Colonic mucosa (tissue), 4 donors: ENCODE measurements at places on chromosomes 6 and 20.
A peak's percentile ranks its signal among the peaks of the same experiment; 100 is the strongest.

DNA sequence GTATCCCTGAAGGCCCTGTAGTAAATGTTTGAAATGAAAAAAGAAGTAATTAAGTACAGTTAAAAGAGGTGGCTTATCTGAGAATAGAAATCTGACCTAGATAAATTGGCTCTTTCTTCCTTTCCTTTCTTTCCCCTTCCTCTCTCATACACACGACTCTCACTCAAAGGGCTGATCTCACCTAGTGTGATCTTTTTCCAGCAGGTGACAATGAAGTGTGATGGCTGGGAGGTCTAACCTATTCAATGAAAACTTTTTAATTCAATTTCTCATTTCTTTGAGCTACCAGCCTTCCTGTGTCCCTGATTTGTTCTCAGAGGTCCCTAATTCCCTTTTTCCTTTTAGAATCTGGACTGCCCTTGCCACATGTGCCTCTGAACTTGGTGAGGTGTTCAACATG, 118.0 kb upstream of the RIMS1 start:
- no peak for DNase-seq

GRCh38 chr6:159943101-159943632, 25.7 kb upstream of the IGF2R start:
- no peak for DNase-seq

- peak; percentile 69 for DNase-seq
Observed at GRCh38 chr6:7137335-7138045, 29.7 kb downstream of the RREB1 start.

- no peak for DNase-seq
Observed at GRCh38 chr6:52964318-52964717, 30.8 kb downstream of the GSTA4 start.

DNA sequence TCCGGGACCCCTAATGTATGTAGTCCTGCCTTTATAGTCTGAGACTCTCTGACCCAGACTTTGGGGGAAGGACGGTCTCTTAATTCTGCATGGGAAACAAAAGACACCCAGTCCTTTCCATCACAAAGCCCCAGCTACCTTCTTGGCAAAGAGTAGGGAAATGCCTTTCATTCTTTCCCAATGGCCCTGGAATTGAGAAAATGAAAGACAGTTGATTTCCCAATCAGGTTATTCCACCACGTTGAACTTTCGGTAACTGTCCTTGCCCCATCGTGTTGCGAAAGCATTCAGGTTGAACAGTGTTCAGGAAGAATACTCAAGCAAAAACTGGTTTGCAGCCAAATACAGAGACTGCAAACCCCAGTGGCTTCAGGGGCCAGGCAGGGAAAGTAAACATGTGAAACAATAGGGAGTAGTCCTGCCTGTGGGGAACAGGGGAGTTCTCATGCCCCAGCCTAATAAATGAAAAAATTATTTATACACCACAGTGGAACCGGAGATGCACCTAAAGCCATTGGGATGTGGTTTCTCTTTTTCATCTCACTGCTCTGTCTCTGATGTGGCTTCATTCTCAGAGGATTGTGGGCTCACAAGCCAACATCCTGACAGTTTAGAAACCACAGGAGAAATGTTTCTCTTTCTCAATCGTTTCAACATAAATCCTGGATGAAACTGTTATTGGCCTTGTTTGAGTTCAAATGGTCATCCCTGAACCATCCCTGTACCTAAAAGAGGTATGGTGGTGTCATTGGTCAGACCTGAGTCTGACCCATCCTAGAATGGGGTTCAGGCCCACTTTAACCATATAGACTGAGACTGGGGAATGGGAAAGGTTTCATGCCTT, 44.2 kb upstream of the SLC9A8 start:
- DNase-seq = peak; percentile 63

DNA sequence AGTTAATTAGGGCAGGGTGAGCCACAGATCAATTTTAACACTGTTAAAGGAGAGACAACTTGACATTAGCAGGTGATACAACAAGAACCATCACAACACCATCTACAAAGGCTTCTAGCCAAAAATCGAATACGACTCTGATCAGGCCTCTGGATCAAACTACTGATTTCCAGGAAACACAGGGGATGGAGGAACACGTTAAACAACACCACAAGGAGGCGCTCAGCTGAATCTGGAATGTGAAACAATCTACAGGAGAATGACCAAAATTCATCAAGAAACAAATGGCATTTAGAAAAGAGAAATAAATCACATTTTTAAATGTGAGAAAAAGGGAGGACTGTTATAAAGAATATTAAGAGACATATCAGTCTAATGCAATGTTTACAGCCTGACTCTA, 13.5 kb upstream of the MAFB start:
- DNase-seq = no peak

DNA sequence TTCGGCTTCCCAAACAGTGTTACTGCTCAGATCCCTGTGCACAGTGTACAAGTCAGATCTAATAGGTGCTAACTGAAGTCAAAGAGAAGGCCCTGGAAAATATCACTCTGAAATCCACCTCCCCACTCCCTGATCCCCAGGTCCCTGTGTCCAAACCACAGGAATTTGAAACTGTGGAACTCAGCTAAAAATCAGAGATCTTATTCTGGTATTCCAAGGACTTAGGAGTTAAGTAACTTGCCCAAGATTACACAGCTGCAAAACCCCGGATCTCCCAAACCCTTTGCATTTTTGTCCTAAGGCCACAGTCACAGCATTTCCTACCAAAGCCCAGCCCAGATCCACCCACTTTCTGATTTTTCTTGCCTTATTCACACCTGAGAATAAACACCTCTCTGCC, 32.3 kb upstream of the SLC23A2 start:
- no peak for DNase-seq

DNA sequence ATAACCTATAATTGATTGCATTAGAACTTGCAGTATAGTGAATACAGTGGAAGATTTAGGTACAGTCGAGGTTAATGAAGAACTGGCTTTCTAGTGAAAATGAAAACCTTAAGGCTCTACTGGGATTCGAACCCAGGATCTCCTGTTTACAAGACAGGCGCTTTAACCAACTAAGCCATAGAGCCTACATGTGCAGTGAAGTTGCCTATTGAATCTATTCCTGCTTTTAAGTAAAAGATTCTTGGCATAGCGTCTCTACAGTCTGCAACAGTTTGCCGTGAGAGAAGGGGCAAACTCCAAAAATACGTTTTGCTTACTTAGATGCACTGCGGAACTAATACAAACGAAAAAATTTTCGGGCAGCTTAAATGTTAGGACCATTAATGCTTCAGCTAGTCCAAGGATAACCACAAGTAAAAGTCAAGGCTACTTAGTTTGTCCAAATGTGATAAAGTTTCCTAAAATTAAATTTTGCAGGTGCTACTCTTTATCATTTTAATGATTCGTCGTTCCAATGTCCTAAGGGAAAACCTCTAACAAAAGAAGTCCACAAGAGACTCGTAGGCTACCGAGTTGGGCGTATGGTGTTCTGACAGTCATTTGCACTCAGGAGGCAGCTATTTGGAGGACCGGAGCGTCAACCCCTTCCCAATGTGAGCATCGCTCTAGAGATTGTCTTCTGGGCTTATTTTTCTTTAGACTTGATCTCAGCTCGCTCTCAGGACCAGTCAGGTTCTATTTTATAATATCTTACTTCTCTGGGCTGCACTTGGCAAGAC, 31.3 kb upstream of the ZSCAN23 start:
- peak; percentile 27 for DNase-seq

DNA sequence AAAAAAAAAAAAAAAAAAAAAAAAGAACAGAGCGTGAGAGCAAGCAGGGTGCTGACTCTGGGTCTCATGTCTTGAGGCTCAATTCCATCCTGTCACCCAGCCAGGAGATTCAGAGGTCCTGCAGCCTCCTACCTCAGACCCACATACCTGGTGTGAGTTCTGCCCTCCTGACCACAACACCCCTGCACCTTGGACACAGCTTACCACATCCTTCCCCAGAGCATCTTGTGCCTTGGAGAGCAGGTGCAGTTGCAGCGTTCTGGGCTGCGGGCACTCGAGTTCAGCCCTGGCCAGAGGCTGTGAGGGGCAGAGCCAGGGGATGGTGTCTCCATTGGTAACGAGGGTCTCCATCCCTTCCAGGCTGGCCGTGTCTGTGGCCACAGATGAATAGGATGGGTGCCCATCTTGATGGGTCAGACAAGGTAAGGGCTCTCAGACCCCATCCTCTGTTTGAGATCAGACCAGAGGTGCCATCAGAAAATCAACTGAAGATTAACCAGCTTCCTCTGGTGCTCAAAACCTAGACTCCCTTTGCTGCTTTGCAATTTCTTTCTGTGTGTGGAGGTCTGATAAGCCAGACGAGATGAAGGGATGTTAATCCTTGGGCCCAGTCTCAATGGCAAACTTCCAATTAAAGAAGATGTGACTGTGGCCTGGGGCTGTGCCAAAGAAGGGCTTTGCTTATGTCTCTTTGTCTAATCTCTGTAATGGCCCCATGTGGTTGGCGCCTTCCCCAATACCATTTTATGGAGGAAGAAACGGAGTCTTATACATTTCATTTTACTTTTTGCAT, 14.7 kb upstream of the ZNF831 start:
- DNase-seq = no peak

DNA sequence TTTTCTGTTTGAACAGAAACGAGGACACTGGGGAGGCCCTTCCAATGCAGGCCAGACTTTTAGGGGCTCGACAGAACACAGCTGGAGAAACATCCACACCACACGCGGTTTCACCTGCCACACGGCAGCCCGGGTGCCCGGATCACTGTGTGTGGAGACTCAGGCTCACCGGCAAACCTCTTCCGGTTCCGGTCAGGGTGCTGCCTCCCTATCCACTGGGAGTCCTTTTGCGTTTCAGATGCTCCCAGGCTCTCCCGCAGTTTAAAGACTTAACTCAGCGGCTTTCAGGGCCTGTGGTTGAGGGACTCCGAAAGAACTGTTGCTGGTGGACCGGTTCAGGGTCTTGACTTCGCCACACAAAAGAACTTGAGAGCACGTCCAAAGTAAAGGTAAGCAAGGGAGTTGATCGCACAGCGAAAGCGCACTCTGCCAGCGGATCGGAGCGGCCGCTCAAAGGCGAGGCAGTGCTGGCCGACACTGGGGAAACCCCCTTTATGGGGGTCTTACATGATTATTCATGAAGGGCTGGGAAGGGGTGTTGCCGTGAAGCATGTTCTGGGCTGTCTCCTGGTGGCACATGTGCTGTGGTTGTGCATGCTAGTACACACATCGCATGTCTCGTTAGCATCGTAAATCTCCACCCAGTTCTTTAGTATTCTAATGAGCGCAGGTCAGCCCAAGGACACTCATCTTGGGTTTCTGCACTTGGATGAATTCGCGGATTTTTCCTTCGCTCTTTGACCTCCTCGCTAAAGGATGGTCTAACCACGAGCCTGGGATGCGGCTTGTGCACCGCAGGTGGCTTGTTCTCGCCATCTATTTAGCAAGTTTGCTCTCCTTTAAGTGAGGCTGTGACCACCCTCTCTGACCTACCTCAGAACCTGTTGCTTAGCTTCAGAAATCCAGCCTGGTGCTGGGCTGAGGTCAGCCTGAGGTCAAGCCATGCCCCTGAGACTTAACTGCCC, 180.3 kb downstream of the CDH26 start:
- DNase-seq = peak; percentile 72

- DNase-seq = no peak
Observed at GRCh38 chr6:136510299-136510698, 39.9 kb downstream of the MAP7 start.

GRCh38 chr6:148969603-148970061, 222.8 kb downstream of the UST start:
- no peak for DNase-seq

- no peak for DNase-seq
Observed at GRCh38 chr6:25953733-25954132, 8.9 kb upstream of the TRIM38 start.

GRCh38 chr6:25103603-25104002, 167.8 kb upstream of the RIPOR2 start:
- no peak for DNase-seq

DNA sequence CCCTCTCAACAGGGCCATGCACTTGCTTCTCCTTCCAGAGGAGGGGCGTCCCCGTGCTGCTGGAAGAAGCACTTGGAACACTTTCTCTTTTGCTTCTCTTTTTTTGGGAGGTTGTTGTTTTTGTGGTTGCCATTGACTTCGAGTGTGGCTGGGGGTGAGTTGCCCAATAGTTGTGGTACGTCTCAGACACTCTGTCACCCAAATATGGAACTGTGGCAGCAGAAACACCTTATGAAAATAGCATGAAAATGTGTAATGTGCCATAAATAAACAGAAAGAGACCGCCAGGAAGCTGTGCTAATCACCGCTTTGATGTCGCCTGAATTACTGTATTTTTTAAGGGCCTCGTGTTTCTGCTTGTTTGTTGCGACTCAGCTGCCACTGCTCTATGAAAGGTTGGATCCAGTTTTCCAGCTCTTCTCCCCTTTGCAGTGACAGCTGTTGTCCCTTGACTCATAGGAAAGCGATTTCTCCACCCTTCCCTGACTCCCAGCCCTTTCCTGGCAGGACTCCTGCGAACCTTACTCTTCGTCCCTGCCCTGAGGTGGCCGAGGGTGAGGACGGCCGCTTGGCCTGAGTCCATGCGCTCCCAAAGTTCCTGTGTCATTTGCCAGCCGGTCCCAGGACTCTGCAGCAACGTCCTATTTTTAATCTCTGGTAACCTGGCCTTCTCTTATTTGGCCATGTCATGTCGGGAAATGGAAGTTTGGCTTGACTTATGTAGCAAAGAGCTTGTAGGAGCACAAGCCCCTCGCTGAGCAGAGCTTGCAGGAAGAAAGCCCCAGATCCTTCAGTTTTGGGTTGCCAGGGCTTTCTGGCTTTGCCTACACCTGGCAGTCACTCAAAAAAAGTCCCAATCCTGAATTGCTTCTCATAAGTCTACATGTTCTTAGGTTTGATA, 694.6 kb downstream of the QKI start:
- no peak for DNase-seq

DNA sequence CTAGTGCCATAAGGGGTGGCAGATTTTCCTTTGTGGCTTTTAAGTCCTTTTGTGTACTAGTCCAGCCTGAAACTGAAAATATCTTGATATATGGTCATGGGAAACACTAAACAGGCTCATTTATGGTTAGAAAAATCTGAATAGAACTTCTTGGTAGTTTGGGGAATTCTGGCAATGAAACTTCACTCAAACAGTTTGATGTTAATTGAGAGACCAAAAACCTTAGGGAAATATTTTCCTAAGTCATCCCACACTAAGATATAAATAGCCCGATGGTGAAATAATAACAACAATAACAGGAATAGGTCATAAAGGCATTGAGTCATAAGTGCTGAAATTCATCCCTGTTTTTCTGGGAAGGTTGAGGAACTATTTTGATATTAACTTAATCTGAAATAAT, 146.2 kb upstream of the SMLR1 start:
- DNase-seq = no peak

DNA sequence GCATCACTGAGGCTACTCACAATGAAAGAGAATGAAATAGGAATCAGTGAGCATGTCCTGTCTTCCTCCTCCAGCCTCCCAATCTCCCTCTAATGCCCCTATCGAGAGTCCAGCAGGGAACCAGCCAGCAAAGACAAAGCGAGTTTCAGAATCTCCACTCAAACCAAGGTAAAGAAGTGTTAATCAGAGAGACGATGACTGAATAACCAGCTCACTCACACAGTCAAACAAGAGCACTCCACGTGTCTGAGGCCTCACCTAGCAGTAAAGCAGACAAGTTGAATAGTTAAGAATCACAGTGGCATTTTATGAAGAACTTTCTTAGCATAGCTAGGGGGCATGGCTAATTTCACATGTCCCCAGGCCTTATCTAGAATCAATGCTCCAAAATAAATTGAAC, 3.3 kb upstream of the TREM1 start:
- DNase-seq = no peak

- no peak for DNase-seq
Observed at GRCh38 chr6:792662-793061, 99.7 kb upstream of the EXOC2 start.
